ENCODE measurements at places on chromosomes 2 and 18. TPM values are rescaled to one million over a fixed set of nuclear protein-coding genes. Genes with fewer than 3 reads are reported as not detected.

Gene IL1F10
- 0.53 TPM for total RNA-seq

GRCh38 chr2:62224976-62225375 is 29.1 kb downstream of the B3GNT2 start:
- no peak for DNase-seq

GRCh38 chr2:236026841-236027240 is 141.3 kb downstream of the GBX2 start:
- no peak for DNase-seq

Gene RGPD4
- not detected for total RNA-seq

GRCh38 chr2:239313776-239314175 is 87.0 kb downstream of the HDAC4 start:
- no peak for DNase-seq

GRCh38 chr2:174522553-174522952 is 35.7 kb upstream of the GPR155 start:
- DNase-seq, result no peak

DNA sequence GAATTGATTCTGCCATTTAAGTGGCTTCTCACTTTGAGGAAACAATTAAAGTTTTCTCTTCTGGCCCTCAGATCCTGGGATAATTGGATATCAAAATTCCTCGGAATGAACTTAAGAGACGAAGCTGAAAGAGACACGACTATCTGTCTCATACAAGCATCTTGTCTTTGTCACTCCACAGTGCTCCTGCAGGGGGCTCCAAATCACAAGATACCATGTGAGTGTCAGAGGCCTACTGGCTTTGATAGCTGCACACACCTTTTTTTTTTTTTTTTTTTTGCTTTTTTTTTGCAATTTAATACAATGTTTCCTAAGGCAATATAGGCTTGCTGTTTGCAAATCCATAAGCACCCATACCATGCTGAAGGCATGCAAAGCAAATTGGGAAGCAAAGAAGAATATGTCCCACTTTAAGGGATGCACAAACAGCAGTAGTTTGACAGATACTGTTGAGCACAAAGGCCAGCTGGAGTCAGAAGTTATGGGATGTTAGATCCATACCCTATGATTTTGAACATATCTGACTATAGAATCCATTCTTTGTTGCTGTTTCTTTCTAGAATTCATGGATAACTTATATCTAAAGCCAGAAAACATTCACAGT is 109.0 kb upstream of the CBLN2 start:
- no peak for DNase-seq

DNA sequence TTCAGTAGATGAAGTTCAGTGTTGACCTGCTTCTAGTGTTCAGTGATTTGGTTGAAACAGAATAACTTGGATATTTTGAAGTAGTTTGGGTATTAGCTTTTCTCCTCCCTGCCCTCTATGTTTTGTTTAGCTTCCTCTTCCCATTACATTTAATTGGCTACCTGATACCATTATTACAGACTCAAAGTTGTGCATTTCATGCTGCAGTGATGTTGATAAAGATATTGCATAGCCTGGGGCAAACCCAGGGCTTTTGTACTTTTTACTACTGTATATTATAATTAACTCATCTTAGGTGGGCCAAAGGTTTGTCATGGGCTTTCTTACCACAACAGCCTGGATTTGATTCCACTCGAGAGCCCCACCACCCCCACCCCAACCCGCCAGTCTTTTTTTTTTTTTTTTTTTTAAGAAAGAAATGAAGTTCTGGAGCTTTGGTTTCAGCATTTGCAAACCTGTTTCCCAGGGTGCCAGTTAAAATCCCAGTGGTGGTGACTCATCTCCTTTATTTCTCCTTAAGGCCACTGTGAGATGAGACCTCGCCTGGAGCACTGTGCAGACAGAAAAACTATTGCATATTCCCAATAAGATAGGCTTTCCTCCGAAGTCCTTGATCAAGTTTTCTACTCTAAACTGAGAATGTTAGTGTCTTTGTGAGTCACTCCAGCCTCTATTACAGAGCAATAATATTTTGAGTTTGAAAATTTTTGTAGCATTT is 393.7 kb upstream of the FANCL start:
- DNase-seq, result no peak

DNA sequence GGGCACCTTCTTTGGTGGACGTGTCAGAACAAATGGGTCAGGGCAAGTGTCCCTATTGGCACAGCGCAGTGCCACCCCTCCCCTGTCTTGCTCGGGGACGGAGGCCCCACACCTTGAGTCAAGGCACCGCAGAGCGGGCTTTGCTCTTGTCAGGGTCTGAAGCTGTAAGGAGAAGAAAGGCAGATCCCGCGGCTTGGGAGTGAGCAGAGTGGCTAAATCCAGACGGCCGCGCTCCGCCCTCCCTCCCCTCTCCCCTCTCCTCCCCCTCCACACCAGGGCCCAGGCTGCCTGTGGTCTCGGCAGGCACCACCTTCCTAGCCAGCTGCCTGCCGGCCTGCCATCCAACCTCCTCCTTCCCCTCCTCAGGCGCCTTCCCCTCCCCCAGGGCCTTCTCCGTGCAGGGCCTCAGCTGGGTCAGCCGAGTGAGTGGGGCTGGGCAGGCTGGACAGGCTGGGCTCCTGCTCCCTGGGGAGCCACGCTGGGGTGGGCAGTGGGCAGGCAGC is 25.8 kb downstream of the SPEG start:
- DNase-seq, result no peak

- no peak for DNase-seq
Measured at GRCh38 chr2:129160879-129161278, 818.6 kb upstream of the RAB6C start.

Gene BOLL
- total RNA-seq, result not detected

Gene PID1
- total RNA-seq, result 33.0 TPM
